ENCODE measurements at places on chromosomes 1 and 21. TPM values are rescaled to one million over a fixed set of nuclear protein-coding genes. Genes with fewer than 3 reads are reported as not detected.
A peak's percentile ranks its signal among the peaks of the same experiment; 100 is the strongest.

GRCh38 chr21:44321846-44322450 lies 17.2 kb downstream of the CFAP410 start:
- DNase-seq = no peak

- no peak for DNase-seq
These were observed 82.9 kb downstream of the HLX start for GRCh38 chr1:220962031-220962751.

GRCh38 chr1:226640321-226641136 lies 92.0 kb downstream of the STUM start:
- DNase-seq = no peak

- peak; percentile 33 for DNase-seq
These were observed 138.3 kb downstream of the APP start for GRCh38 chr21:26032263-26032662.

DNA sequence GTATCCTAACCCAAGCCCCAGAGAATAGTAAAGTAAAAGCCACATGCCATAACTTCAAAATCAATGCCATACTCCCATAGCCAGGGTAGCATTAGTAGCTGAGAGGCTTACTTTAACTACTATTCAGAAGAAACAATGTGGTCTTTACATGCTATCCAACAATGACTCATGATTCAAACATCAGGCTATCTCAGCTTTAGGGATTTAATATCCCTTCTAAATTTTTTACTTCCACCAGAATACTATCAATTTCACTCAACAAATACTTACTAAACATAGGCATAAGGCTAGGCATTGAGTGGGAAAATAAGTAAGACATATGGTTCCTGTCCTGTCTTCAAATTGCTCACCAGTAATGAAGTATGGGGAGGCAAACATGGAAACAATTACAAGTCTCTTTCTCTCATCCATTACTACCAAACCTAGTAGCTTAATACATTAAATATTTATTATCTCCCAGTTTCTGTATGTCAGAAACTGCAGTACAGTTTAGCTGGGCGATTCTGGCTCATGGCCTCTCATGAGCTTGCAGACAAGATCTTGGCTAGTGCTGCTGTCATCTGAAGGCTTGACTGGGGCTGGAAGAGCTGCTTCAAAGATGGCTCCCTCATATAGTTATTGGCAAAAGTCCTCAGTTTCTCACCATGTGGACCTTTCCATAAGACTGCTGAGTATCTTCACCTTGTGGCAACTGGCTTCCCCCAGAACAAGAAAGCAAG lies 30.7 kb downstream of the EVI5 start:
- DNase-seq = no peak

GRCh38 chr1:206479183-206480125 lies 9.2 kb downstream of the IKBKE start:
- peak; percentile 85 for DNase-seq

GRCh38 chr1:37755951-37756560 lies 8.9 kb downstream of the EPHA10 start:
- DNase-seq = no peak

DNA sequence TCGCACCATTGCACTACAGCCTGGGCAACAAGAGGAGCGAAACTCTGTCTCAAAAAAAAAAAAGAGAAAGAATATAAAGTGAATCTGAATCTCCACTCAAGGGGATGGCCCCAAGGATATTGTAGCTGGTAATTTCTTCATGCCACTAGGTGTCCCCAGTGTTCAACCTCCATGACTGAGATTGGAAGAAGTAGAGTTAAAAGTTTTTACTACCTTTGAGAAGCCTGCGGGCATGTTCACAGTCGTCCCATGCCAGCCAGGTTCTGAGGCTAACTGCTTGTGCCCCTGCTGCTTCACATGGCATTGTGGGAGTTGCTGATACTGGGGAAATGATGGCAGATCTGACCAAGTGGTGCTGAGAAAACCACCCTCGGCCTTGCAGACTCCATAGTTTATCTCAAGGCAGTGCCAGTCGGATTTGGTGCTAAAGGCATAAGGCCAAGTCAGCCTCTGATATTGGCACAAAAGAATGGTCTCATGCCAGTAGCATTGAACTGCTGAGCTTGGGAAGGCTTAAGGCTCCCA lies 10.8 kb upstream of the SHISA4 start:
- peak; percentile 44 for DNase-seq

DNA sequence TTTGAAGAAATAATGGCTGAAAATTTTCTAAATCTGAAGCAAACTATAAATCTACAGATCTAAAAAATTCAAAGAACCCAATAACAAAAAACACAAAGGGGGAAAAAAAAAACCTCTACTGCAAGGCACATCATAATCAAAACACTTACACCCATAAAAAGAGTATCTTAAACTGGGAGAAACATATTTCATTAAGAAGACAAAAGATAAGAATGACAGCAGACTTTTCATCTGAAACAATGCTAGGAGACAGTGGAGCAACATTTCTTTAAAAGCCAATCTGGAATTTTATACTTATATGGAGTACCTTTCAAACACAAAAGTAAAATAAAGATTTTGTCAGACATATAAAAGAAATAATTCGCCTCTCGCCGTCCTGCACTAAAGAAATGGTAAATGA lies 49.1 kb downstream of the COP1 start:
- no peak for DNase-seq

GRCh38 chr1:61082311-61083012 lies at the start of gene NFIA:
Gene NFIA (plus strand): TSS chr1:61082561.
- DNase-seq = peak; percentile 54

DNA sequence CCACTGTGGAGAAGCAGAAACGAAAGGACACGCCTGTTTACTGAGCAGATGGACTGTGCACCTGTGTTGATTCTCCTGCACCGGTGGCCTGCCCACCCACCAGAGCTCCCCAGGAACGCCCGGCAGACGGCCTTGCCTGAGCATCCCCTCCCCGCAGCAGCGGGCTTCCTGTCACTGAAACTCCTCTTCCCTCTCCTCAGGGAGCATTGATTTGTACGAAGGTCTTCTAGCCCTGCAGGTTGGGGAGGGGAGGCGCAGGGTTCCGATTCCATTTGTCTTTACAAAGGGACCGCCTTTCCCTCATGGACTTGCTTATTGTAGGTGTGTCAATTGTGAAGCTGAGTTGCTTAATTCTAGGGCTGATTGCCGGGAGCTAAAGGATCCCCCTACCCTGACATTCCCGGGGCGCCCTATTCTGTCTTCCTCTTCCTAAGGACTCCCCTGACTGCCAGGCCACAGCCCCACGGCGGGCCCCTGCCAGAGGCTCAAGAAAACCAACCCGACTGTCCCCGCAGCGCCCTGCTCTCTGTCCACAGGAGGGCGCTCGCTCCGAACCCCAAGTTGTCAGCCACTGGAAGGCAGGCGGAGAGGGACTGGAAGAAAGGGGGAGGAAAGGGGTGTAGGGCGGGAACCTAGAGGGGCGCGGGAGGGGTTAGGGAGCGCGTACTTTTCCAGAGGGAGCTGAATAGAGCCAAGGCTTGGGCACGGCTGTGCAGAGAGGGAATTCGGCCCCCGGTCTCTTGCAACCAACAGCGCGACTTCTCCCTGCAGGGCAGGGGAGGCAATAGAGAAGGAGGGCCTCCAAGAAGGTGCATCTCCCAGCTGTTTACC lies 2.8 kb downstream of the S100A6 start:
- DNase-seq = peak; percentile 91

- no peak for DNase-seq
These were observed 3.1 kb downstream of the KANK4 start for GRCh38 chr1:62316135-62316534.

DNA sequence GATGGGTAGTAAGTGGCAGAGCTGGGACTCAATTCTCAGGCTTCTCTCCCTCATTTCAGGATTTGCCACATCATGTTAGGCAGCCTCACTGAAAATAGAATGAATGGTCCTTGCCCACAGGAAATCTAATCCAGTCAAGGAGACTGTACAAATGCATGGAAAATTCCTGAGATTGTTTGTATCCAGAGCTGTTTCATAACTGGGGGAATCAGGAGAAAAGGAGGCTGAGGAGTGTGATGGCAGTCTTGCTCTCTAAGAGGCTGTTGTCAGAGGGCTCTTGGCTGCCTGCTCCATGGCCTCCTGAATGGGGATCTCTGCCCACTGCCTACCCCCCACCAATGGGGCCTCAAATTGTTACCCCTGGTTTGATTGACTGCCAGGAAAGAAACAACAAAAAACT lies 141.9 kb upstream of the TNR start:
- DNase-seq = no peak

DNA sequence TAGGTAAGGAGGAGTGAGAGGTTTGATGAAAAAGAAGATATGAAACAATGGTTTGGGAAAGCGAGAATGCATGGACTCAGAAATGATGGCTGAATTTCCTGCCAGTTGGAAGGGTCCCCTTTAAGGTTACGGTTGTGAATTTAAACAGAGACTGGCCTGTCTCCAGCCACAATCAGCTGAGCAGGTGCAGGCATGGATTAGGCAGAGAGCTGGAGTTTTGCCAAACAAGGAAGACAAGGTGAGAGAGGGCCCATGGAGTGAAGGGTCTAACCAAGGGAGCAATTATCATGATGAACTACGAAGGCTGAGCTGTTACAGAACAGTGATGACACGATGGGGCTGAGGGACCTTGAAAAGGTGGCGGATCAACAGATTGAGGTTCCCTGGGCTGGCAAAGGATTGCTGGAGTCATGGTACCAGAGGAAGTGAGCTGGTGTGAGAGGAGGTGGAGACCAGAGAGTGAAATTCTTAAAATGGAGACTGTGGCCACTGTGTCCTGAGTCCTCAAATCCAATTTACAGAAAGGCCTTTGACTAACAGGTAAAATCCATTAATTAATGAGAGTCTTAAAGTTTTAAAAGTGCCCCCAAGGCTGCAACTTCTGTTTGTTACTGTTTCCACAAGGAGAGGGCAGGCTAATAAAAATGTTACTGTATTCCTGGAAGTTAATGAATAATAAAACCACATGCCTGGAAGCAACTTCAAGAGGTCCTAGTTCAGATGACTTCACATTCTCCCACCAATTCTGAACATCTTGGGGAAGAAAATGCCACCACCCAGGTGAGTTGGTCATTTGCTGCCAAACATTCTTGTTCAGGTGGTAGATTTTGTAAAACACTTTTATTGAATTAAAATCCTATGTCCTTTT lies 41.5 kb downstream of the LHX9 start:
- DNase-seq = no peak

DNA sequence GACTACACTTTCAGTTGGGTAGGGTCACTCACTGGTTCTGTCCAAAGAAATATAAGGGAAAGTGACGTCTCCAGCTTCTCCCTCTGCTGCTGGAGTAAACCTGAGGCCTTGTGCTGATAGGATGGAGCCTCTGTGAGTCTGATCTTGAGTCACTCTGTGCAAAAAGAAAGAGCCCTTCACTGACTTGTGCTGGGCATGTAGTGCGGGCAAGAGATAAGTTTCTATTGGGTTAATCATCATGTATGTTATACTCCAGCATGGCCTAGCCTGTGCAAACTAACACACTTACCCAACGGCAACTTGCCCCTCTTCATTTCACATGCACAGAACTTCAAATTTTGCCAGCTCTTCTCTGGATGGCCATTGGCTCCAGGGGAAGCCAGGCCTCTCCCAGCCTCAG lies 118.5 kb upstream of the LMO4 start:
- DNase-seq = no peak

DNA sequence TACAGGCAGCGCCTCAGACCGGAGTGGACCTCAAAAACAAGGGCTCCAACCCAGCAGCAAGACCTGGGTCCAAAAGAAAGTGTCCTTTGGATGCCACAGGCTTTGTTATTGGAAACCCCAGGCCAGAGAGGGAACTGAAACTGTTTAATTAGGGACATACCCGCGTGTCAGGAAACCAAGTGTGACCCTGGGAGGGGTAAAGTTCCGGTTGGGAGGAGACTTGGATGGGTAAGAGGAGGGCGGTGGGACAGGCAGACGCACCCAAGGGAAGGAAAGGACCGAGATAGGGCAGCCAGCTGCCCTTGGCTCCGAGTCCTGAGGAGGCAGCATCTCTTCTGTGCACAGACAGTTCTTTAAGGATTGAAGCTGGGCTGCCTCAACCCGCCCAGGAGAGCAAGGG lies 71.4 kb downstream of the CDC7 start:
- no peak for DNase-seq

GRCh38 chr1:241701483-241702295 lies 49.6 kb downstream of the WDR64 start:
- DNase-seq = no peak

GRCh38 chr1:247118946-247119446 lies 14.8 kb upstream of the ZNF669 start:
- peak; percentile 62 for DNase-seq

DNA sequence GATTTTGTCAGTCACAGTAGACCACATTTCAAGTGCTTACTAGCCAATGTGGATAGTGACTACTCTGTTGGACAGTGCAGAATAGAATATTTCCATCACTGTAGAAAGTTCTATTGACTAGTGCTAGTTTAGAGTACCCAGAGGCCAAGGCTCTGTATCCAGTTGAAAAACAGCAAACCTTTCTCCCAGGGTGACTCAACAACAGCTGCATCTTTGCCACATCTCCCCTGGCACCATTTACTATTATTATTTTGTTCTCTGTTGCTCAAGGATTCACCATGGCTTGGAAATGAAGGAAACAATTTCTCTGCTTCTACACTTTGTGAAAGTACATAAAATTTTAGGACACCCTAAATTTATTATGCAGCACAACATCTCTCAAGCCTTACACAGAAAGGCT lies 85.3 kb upstream of the WDR26 start:
- no peak for DNase-seq

GRCh38 chr1:72516826-72517225 lies 234.5 kb upstream of the NEGR1 start:
- DNase-seq = no peak

SMIM1 gene
- 3.0 TPM for total RNA-seq

MPL gene
- not detected for total RNA-seq

VWA5B1 gene
- not detected for total RNA-seq

CCDC27 gene
- not detected for total RNA-seq

EFNA1 gene
- total RNA-seq = 0.82 TPM

RNASEL gene
- total RNA-seq = 4.0 TPM

GSTM5 gene
- total RNA-seq = 0.25 TPM

CR1L gene
- total RNA-seq = not detected
